ENCODE measurements at places on chromosomes 7 and 10.
A peak's percentile ranks its signal among the peaks of the same experiment; 100 is the strongest.

DNA sequence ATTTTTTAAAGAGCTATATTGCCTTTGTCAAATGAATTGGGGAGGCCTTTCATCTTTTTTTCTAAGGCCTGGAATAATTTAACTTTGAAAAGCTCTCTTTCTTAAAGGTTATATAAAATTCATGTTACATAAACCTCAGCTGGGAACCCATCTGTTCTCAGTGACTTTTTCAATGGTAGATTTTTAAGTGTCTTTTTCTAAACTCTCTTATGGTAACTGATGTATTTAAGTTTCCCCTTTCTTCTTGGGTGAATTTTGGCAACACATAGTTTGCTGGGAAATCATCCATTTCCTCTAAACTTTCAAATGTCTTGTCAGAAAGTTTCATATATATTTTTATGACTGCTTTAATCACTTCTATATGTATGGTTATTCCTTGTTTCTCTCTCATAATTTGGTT lies 362.2 kb upstream of the KLF6 start:
- DNase-seq: no peak

- DNase-seq: no peak
Observed at GRCh38 chr10:93431361-93431760, 50.8 kb downstream of the MYOF start.

DNA sequence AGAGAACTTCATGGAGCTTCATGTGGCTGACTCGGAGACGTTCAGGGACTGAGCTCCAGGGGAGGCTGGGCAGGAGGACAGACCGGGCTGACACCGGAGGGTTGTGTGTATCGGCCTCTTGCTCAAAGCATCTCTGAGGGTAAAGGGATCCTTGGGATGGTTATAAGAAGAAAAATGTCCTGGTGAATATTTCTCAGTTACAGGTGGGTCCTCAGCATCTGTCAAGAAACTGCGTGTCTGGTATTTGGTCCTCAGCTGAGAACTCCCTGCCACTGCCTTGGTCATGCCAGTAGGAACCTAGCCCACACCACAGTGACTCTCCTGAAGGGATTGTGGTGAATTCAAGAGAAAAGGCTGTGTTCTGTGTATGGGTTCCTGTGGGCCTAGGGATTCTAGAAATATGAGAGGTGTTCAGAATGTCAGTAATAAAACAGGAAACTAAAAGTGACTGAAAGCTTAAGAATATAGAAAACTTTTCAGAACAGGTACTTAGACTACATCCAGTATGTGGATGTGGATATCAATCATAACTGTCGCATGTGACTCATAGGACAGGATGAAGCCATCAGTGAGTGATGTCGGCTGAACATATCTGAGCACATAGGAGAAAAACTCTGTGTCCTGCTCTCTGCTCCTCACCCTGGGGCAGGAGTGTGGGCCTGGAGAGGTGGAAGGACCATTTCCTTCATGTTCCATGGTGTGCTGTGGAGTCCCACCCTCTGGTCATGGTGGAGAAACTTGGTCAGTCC lies 28.4 kb downstream of the MBL2 start:
- DNase-seq: no peak

DNA sequence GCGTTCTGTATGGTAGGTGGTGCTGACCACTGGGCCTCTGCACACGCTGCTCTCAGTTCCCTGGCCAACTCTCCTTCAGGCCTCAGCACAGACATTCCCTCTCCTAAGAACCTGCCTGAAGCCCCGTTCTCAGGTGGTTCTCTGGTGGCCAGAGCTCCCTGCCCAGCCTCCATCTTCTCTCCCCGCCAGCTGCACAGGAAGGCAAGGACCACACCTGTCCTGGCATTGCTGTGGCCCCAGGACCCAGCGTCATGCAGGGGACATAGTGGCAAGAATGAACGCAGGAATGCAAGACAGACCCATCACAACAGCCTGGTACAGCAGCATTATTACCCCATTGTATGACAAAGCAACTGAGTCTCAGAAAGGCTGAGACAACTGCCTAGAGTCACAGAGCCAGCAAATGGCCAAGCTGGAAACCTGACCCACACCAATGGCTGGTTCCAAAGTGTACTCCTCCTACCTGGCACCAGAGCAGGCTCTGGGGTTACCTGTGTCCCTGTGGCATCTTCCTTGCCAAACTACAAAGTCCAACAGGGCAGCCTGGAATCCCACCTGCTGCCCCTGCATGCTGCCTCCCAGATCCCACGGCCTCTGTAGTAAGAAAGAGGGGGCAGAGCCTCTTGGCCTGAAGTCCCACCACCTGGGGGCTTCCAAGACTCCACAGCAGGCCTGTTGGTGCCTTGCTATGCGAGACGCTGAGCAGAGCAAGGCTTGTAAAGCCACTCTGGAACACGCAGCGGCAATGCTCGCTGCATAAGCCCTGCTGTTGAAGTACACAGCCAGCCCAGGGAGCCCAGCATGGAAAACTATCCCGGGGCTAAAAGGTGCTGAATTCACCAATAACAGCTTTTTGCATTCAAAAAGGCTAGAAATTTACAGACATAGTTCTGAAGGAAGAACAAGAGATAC lies 73.3 kb downstream of the CHST15 start:
- no peak for DNase-seq

- no peak for DNase-seq
Observed at GRCh38 chr7:1647961-1648672, 22.0 kb upstream of the ELFN1 start.

DNA sequence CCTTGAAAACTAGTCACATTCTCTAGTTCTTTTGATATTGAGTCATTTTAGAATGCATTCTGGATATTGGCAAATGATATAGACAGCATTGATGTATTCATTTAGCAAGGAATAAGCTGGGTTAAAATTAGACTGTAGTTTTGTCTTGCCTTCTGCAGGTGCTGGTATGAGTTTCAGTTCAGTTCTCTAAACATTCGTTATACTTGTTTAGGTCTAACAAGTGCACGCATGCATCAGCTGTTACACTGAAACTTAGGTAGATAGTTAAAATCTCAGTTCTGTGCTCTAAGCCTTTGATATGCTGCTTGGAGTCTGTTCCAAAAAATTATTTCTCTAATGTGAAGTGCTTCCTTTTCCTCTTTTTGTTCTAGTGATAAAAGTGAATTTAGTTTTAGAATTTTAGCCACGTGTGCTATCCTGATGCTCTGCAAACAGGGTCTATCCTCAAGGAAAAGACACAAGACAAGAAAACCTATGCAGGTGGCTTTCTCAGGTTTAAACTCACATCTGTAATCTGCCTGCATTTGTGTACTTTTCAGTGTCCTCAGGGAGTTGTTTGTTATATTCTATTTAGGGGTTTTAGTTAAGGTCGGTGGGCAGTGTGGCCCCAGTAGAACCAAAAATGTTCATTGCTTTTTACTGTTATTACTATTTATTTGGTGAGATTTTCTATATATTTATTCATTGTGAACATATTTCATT lies 409.0 kb downstream of the CDC14C start:
- DNase-seq: no peak

GRCh38 chr7:135877805-135878204 lies 99.4 kb downstream of the MTPN start:
- DNase-seq: no peak

GRCh38 chr10:31158011-31158658 lies 126.5 kb upstream of the ZNF438 start:
- DNase-seq: no peak

DNA sequence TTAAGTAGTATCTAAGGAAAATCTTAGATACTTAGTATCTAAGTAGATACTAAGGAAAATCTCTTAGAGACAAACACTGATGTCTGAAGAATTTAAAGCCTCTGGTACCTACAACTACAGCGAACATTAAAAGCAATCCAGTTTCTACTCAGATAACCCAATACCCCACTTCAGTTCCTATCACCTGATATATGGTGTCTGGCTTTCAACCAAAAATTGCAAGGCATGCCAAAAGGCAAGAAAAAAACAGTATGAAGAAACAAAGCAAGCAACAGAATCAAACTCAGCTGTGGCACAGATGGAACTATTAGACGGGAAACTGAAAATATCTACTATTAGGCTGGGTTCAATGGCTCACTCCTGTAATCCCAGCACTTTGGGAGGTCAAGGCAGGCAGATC lies 31.1 kb downstream of the ARHGAP12 start:
- no peak for DNase-seq

- no peak for DNase-seq
Observed at GRCh38 chr10:109474812-109475211, 448.5 kb downstream of the XPNPEP1 start.

GRCh38 chr10:19577807-19578206 lies 238.4 kb upstream of the PLXDC2 start:
- DNase-seq: no peak

- no peak for DNase-seq
Observed at GRCh38 chr7:17029150-17029549, 147.4 kb upstream of the AGR3 start.

DNA sequence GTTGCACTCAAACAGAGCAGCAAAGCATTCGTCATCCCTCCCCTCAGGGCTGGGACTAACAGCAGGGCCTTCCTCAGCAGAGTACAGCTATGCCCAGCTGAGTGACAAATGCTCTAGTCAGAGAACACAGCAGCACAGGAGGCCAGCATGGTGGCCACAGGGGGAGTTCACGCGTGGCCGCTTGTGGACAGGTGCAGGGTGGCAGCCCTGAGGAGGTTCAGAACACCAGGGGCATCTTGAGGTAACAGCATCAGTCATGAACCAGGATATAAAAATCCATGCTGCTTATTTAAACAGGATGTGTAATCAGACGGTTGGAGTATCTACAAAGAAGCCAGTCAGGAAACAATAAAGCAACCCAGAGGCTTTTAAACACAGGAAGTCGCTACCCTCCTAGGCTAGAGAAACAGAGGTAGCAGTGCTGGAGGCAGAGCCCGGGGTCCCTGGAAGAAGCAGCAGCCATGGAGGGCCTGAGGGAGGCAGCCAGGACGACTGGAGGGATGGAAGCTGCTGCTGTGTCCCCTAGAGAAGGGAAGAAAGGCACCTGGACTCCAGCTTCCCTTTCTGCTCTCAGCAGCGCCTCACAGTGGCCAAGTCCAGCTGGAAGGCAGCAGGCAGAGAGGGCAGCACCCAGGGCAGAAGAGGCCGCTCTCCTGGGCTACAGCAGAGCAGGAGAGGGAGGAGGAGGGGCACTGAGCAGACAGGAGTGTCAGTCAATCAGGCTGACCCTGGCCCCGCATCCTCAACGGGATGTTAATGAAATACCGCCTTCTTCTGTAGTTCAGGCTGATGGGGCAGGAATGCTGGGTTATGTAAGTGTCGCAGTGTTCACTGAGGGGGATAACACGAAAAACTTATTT lies 70.8 kb upstream of the UCN3 start:
- DNase-seq: peak; percentile 68

- DNase-seq: no peak
Observed at GRCh38 chr7:94049615-94050014, 45.5 kb upstream of the BET1 start.

DNA sequence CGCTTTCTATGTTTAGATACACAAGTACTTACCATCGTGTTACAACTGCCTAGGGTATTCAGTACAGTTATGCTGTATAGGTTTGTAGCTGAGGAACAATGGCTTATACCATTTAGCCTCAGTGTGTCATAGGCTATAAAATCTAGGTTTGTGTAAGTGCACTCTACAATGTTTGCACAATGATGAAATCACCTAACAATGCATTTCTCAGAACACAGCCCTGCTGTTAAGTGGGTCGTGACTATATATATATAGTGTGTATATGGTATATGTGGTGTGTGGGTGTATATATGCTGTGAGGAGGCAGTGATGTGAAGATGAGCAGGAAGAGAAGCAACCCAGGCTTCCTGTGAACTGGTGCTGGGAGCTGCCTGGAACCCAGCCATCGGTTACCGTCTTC lies 65.6 kb upstream of the MKI67 start:
- DNase-seq: no peak

GRCh38 chr10:6229746-6230145 lies 27.0 kb downstream of the PFKFB3 start:
- no peak for DNase-seq

DNA sequence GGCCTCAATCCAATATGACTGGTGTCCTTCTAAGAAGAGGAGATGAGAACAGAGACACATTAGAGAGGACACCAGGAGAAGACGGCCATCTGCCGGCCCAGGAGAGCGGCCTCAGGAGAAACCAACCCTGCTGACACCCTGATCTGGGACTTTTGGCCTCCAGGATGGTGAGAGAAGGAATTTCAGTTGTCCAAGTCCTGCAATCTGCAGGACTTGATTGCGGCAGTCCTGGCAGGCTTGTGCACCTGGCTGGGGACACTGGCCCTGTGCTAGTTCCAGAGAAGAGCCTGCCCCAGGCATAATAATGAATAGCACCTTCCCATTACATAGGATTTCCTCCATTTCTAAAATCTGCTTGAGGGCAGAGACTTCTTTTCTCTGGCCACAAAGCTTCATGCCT lies 409.9 kb upstream of the SHH start:
- no peak for DNase-seq

- no peak for DNase-seq
Observed at GRCh38 chr7:105622106-105622731, 40.9 kb upstream of the EFCAB10 start.

DNA sequence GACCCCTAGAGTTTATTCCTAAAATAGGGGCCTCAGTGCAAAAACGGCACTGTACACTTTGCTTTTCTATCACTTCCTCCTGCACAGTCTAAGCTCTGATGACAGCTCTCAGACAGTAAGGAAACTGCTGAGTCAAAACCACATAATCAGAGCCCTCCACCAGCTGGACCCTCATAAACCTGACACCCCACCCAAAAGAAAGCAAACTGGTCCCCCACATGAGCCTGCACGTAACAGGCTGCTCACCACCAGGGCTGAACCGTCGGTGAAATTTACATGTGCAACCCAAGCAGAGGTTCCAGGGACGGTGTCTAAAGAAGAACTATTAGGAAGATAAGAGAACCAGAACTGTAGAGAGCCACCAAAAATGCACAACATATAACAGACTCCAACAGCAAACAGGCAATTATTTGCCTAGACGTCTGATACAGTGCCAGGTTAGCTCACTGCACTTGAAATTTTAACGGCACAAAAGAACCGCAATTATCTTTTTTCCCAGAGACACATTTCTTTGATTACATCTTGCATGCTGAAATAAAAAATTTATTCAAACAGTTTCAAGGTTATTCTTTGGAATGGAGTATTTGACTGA lies 19.6 kb downstream of the SGMS1 start:
- DNase-seq: peak; percentile 21

DNA sequence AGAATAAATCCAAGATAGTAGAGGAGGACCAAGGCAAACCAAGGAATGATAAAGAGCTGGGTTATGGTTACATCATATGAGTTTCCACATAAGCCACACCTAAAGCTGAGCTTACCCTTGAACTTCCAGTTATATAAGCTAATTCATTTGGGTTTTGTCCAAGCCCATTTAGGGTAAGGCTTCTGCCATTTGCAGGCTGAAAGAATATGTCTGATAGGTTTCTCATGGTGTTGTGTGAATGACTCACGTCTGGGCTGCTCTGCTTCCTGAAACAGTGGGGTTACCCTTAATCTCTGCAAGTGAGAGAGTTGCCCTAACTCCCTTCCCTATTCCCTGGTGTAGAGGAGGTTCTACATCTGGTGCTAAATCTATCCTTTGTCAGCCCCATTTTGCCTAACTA lies 60.8 kb downstream of the PTTG1IP2 start:
- peak; percentile 69 for DNase-seq

DNA sequence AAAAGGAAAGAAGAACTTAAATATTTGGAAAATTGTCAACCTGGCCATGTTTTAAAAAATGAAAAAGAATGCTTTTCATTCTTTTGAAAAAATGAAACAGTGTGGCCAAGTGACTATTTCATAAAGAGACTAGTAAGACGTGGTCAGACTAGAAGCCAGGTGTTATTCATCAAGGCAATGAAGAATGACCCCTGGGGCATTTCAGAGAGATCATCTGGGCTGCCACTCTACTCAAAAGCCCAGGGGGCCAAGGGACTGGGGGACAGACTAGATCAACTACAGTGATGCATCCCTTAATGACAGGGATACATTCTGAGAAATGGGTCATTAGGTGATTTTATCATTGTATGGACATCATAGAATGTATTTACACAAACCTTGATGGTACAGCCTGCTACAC lies 199.4 kb downstream of the STK31 start:
- DNase-seq: no peak
